ENCODE measurements at places on chromosomes 16 and 17.
A peak's percentile ranks its signal among the peaks of the same experiment; 100 is the strongest.

DNA sequence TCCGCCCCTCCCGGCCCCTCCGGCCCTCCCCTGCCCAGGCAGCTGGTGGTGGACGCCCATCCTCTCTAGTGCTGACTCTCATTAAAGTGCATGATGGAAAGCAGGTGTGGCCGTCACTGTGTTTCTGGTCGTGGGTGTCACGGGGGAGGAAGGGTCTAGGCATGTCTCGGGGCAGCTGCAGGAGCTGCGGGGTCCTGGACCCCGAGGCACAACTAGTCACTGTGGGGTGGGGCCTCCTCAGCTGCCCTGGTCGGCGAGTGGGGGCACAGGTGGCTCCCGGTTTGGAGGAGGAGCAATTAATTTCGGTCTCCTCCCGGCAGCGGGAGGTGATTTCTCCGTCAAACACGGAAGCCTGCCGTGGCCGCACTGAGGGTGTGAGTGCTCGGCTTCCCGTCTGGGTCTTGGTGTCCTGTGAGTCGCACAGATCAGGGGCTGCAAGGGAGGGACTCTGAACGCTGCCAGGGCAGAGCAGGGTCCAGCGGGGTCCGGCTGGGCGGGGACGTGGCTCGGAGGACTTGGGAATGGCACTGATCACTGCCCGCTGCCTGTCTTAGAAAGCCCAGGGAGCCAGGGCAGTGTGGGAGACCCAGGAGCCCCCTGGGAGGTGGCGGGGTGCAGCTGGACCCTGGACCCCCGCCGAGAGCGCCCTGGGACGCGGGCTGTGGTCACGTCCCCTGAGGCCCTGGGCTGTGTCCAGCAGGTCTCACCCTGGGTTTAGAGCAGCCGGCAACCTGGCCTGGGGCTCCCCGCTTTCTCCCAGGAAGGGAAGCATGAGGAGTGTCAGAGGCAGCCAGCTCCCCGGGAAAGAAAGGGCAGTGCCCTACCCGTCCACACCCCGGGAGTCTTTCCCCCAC is 3.3 kb downstream of the TPSD1 start:
- peak; percentile 17 for DNase-seq

DNA sequence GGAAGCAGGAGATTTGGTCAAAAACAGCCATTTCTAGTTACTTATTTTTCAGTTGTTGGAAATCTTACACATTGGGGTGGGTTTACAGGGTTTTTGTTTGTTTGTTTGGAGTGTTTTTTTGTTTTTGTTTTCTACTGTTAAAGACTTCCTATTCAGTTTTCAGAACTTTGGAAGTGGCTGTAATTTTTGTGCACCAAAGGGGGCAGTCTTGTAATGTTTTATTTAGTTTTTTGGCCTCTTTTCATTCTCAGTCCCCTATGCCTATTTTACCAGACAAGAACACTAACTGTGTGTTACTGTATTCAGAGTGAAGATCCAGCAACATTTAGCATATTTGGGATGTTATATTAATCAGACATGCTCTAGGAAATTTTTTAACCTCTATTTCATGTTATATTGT is 20.6 kb downstream of the TPPP3 start:
- DNase-seq = peak; percentile 44

- DNase-seq = no peak
Measured at GRCh38 chr17:64061178-64061898, 40.9 kb upstream of the ICAM2 start.

GRCh38 chr17:4881761-4882555 is 17.4 kb upstream of the C17orf107 start:
- DNase-seq = peak; percentile 62

DNA sequence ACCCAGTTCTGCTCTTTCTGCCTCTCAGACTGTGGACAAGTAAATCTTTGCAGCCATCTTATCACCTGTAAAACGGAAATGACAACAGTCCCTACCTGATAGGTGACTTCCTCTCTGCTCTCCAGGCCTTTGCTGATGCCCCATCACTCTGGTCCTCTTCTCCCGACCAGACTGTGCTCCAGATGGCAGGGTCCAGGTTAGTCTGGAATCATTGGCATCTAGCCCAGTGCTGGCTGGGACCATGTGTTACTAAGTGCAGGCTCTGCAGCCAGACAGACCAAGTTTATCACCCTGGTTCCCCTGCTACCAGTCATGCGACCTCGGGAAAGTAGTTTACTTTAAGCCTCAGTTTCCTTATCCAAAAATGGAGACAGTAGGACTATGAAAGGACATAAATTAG is 1.8 kb upstream of the NUBP1 start:
- DNase-seq = no peak

DNA sequence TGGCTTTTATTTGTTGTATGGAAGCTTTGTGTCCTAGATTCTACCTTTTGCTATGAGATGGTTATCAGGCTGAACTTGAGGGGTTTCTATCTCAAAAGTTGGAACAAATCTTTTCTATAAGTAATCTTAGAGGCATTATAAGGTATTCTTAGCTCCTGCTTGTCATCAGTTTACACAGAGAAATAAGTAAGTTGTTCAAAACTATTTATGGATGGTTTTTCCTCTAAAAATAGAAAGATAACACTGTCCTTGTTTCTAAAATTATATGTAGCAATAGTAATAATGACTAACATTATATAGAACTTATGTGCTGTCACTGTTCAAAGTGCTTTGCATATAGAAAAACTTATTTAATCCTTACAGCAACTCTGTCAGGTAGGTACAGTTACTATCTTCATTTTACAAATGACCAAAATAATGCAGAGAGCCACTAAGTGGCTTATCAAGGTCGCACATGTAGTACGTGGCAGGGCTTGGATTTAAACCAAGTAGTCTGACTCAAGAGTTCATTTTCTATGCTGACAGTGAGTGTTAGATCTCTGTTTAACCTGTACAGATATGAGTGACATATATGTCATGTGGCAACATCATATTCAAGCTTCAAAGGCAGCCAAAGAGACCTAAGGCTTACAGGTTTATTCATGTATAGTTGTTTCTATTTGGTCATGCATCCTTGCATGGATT is 59.0 kb downstream of the PHKB start:
- DNase-seq = no peak

DNA sequence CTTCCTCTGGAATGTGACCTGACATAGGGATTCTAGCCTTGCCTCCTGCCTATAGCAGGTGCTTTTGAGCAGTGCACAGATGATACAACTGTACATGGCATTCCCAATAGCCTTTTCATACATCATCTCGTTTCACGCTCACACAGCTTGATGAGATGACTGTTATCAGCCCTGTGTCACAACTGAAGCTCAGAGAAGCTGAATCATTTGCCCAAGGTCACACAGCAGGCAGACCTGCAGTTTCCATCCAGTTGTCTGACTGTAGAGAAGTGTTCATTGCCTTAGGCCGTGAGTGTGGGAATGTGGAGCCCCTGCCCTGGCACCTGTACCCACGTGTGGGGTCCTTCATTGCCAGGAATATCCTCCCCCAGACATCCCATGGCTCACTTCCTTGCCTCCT is 20.1 kb downstream of the WFDC1 start:
- DNase-seq = no peak

DNA sequence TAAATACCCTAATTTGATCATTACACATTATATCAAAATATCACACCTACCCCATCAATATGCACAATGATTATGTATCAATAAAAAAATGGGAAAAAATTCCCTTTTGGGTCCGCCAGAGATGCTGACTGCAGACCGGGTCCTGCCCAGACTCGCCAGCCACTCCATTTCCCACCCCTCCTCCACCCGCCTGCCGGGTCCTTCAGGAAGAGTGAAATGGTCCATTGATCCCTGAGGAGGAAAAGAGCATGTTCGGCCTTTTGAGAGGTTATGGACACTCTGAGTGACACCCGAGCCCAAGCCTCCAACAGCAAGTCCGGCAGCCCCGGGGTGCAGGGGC is 123.9 kb upstream of the ZFHX3 start:
- peak; percentile 13 for DNase-seq

- DNase-seq = peak; percentile 27
Measured at GRCh38 chr17:72726936-72727335, 365.6 kb downstream of the SLC39A11 start.

DNA sequence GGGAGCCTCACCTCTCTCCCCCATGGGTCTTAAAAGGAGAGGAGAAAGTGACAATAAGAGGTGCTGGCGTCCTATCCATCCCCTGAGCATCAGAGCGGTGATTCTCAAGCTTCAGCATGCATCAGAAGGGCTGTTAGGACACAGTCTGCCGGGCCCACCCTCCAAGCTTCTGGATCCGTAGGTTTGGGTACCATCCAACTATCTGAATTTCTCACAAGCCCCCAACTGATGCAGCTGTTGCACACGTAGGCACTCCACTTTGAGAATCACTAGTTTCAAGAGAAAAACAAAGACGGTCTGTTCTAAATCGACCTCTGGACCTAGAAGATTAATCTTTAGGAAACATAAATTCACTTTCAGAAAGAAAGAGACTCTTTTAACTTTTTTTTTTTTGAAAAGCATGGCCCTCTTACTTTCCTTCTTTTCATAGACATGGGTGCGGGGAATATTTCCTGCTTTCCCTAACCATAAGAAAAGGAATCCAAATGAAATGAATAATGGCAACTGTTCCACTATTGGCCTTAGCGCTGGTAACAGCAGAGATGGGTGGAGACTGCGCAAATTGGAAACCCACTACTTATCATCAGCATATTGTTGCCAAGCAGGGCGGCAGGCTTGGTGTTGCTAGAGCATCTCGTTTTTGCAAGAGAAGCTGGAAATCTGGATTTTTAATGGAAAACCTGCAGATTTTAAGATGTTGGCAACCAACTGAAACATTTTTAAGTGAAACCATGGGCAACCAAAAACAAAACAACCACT is 144.4 kb downstream of the GAS7 start:
- DNase-seq = no peak

DNA sequence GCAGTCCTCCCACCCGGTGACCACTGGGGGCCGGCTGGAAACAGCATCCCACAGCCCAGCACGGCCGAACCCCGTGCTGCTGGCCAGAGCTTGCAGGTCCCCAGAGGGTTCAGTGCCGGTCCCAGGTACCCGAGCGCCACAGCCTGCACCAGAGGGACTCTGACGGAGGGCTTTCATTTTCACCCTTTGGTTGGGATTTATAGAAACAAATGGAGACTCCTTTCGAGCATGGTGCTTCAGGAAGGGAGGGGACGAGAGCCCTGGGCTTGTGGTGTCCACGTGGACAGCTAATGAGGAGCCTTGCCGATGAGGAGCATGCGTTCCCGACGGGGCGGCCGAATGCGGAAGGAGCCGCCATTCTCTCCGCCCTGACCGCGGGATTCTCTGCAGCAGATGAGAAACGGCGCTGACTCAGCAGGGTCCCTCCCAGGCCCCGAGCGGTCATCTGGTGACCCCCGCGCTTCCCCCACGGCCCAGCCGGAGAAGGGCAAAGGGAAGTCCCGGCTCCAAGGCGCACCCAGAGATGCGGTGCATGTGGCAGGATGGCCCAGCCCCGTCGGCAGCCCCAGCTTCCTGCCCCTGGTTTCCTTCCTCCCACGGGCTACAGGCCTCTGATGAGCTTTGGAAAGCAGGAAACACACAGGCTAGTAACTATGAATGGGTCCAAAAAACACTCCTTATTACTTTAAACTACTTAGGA is 9.8 kb downstream of the SLC38A10 start:
- DNase-seq = no peak

- DNase-seq = no peak
Measured at GRCh38 chr17:61463316-61464129, 11.3 kb downstream of the TBX4 start.

DNA sequence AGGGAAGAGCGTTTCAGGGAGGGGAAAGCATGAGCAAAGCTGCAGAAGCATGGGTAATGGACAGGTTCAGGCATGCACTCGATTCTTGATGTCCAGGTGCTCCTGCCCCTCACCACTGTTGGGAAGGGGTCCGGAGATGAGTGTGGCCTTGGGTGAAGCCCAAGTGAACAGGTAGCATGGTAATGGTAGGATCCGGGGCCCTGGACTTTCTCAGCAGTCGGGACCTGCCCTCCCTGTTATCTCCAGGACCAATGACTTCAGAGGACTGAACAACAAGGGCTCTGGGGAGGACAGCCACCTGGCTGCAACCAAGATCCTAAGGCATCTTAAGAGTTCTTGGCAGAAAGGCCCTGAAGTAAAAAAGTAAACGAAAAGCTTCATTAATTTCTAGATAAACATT is 306.8 kb downstream of the CPPED1 start:
- no peak for DNase-seq

- DNase-seq = no peak
Measured at GRCh38 chr17:49842371-49842770, 5.5 kb downstream of the TAC4 start.

DNA sequence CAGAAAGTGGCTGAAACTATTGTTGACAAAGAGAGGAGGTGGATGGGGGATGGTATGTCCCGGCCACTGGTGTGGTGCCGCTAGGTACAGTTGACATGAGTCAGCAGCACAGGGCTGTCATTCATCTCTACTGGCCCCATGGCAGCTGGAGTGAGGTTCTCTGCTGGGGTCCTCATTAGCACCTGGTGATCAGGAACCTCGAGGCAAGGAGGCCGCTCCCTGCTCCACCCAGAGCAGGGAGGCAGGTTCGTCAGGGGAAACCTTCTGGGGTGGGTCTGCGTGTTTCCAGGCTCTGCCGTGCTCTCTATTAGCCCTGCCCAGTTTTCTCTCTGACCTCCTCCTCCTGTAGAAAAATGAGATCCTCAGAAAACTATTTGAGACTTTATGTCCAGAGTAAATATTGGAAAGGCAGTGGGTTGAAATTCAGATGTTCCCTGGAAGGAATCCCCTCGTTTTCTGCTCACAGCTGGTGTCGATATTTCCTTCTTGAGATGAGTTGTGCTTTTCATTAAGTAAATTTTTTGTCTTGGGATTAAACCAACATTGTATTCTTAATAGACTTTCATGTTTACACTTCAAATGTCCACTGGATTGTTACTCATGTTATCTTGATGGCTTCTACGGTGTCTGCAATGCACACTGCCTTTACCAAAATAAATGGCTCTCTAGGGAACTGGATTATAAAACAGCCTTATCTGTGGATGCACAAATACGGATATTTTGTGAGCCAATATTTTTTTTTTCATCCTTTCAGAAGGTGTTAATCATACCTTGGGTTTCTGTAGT is 7.1 kb downstream of the NTN1 start:
- no peak for DNase-seq

DNA sequence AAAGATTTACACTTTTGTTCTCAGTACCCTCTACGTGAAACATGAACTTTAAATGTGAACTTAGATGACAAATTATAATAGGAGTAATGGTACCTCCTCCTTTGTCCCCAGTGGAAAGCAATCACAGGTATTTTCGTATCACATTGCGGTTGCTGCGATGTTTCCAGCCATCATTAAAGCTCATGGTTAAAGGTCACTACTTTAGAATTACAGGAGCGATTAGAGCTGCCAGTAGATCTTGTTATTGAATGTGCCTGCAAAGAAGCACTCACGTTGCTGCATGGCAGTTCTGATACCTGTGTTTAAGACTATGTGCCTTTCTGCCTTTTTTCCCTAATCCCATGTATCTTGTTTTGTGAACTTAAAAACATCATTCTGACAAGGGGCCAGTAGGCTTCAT is 301.0 kb downstream of the CPPED1 start:
- no peak for DNase-seq

DNA sequence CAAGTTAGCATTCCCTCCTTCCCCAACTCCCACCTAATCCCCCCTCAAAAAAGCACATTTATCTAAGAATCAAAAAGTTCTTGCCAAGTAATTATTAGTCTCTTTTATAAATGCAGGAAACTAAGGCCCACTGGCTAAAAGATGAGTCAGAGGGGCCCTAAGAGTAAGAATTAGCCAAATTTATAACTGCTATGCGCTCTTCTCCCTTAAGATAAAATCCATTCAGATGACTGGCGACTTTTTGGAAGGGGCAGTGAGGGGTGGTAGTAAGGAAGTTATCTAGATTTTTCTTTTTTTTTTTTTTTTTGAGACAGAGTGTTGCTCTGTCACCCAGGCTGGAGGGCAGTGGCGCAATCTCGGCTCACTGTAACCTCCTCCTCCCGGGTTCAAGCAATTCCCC is 17.1 kb downstream of the ZNF652 start:
- no peak for DNase-seq
